ENCODE measurements at places on chromosomes 1 and 21. TPM values are rescaled to one million over a fixed set of nuclear protein-coding genes. Genes with fewer than 3 reads are reported as not detected.

The UBASH3A gene
- 91.7 TPM for total RNA-seq

The GIPC2 gene
- 0.60 TPM for total RNA-seq

DNA sequence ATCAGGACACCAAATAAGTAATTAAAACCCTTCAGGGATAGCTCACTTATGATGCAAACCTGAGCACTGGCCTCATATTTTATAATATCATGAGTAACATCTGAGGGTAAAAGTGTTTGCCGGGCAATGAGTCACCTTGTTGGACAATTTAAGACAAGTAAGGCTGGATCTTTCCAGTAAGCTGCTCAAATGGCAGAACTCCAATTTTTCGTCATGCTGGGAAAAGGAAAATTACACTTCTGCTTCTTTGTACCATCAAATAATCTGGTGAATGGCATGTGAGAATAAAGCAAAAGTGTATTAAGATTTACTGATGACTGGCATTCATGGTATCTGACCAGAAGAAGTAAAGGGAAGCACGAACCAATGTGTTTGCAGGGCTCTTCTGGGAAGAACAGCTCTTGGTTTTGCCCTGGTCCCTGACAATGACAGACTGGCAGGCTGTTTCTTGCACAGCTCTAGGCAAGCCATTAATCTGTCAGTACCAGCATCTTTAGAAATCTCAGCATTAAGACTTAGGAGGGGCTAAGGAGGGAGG lies 392.2 kb downstream of the VAV3 start:
- no peak for DNase-seq
- no peaks in the 10 kb centered on the region for H3K4me1 ChIP-seq

DNA sequence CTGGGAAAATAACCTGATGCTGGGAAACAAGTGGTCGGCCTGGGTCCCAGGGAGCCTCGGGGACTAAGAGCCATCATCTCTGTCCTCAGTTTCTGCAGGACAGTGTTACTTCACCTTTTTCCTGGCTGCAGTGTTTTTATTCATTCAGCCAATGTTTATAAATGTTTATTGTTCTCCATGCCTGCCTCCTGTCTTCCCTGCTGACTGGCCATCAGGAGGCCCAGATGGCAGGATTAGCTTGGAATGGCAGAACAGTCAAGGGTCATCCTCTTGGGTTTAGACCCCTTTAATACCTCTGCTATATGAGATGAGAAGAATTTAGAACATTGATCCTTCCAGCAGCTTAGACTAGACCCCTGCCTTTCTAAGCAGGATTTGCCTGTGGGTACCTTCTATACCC lies 13.3 kb downstream of the MAPKAPK2 start:
- H3K4me1 ChIP-seq = peaks cover 8% of the 10 kb centered on the region
- no peaks in the 10 kb centered on the region for H3K36me3 ChIP-seq
- H3K27me3 ChIP-seq = no peaks in the 10 kb centered on the region
- H3K27ac ChIP-seq = no peak overlapping the region
- no peak overlapping the region for H3K4me3 ChIP-seq

The TBX19 gene
- total RNA-seq = 1.8 TPM

DNA sequence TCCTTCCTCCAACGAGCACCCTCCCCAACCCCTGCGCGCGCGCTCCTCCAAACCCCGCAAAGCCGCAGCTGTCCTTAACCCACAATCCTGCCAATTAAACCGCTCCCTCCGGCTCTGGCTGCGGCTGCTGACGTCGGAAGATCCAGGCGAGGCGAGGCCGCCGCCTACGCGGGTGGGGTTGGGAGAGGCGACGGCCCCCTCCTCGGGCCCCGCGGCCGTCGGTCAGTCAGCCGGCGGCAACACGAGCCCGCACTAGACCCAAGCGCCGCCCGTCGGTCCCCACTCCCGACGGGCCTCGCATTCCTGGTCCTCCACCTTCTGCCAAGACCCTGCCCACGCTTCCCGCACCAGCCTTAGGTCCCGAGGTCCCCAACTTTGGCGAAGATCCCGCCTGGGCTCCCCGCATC lies 75.4 kb downstream of the VWA5B1 start:
- H3K36me3 ChIP-seq = no peaks in the 10 kb centered on the region
- H3K4me3 ChIP-seq = no peak overlapping the region
- H3K27ac ChIP-seq = no peak overlapping the region
- H3K4me1 ChIP-seq = no peaks in the 10 kb centered on the region

- DNase-seq = no peak
- no peaks in the 10 kb centered on the region for H3K4me1 ChIP-seq
- H3K27ac ChIP-seq = no peak overlapping the region
- H3K36me3 ChIP-seq = peaks cover 11% of the 10 kb centered on the region
- no peak overlapping the region for H3K4me3 ChIP-seq
- no peaks in the 10 kb centered on the region for H3K27me3 ChIP-seq
Measured at GRCh38 chr1:233180641-233181364, 114.7 kb downstream of the PCNX2 start.

DNA sequence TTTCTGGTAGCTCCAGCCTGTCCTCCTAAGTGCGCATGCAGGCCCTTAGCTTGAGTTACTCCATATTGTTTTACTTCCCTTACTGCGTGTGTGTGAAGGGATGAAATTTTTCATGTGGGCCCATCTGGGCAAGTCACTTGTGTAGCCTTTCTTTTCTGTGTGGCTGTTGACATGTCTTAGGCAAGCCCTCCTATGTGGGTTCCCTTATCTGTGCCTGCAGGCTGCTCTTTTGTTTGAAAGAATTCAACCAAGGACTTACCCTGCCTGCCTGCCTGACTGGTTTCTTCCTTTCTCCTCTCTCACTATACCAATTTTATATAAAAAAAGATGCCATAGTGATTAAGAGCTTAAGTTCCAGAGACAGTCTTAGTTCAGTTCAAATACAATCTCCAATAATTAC lies 249.3 kb downstream of the ATG4C start:
- no peaks in the 10 kb centered on the region for H3K4me1 ChIP-seq
- no peak overlapping the region for H3K27ac ChIP-seq
- no peaks in the 10 kb centered on the region for H3K27me3 ChIP-seq
- DNase-seq = no peak
- no peaks in the 10 kb centered on the region for H3K36me3 ChIP-seq

The TRIM67 gene
- total RNA-seq = not detected

GRCh38 chr1:228064296-228064695 lies 18.2 kb upstream of the ARF1 start:
- H3K27me3 ChIP-seq = peaks cover 49% of the 10 kb centered on the region
- H3K4me1 ChIP-seq = peaks cover 18% of the 10 kb centered on the region
- no peak for DNase-seq
- no peak overlapping the region for H3K27ac ChIP-seq

DNA sequence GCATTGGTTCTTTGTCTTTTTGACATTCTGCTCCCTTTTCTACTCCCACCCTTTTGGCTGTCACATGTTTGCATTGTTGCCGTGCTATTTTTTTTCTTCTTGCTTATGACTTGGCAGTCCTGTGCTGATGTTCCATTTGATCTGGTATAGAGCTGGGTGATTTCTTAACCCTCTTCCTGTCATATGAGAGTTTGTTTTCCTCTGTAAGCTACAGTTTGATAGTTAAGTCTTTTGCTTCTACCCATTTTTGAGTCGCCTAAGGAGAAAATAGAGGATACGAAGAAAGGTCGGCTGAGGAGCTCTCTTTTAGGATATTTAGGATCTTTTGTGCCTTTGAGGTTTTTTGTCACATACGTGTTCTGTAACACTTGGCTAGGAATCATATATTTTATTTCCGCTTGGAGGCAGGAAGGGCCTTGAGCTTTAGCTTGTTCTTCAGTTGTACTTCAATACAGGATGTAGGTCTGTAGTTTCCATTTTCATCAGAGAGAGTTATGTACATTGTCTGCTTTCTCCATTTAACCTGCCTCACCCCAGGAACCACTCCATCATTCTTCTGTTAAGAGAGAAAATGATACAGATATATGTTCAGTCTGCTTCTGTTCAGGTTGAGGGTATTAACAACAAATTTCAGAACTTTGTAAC lies 150.7 kb downstream of the BACH1 start:
- peaks cover 7% of the 10 kb centered on the region for H3K4me1 ChIP-seq
- no peaks in the 10 kb centered on the region for H3K36me3 ChIP-seq
- H3K27ac ChIP-seq = peak overlapping the region; percentile 66

The MAP10 gene
- total RNA-seq = 4.6 TPM

DNA sequence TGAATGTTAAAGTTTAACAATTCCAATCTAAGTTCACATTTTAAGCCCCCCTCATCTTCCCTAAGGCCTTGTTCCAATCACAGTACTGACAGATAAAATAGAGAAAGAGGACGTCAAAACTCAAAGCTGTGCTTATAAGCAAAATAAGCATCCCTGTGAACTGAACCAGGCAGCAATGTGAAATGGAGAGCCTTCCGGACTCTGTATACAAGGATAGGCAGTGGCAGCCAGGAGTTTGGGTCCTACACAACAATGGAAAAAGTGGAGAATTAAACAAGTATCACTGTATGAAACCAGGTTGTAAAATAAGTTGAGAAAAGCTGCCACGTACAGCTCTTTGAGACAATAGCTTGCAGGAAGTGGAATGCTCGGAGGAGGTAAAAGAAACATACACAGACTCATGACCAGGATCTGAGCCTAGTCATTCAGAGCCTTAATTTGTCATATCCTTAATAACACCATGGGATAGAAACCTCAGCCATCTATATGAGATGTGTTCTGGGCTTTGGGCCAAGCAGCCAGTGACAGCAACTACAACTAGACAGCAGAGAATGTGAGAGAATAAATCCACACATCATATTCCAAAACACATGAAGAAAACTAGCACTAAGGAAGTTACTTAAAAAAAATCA lies 55.2 kb upstream of the PALMD start:
- no peak overlapping the region for H3K4me3 ChIP-seq
- no peak for DNase-seq
- H3K36me3 ChIP-seq = no peaks in the 10 kb centered on the region

GRCh38 chr1:83625646-83626045 lies 373.3 kb downstream of the TTLL7 start:
- H3K4me3 ChIP-seq = no peak overlapping the region
- no peaks in the 10 kb centered on the region for H3K4me1 ChIP-seq
- no peaks in the 10 kb centered on the region for H3K27me3 ChIP-seq
- H3K27ac ChIP-seq = no peak overlapping the region
- H3K36me3 ChIP-seq = no peaks in the 10 kb centered on the region

- DNase-seq = no peak
- no peaks in the 10 kb centered on the region for H3K27me3 ChIP-seq
- H3K36me3 ChIP-seq = no peaks in the 10 kb centered on the region
- H3K4me1 ChIP-seq = no peaks in the 10 kb centered on the region
Measured at GRCh38 chr1:198015309-198015708, 98.1 kb downstream of the LHX9 start.

- DNase-seq = no peak
- H3K36me3 ChIP-seq = no peaks in the 10 kb centered on the region
- H3K4me3 ChIP-seq = no peak overlapping the region
- no peaks in the 10 kb centered on the region for H3K4me1 ChIP-seq
Measured at GRCh38 chr1:219090607-219091006, 83.1 kb upstream of the LYPLAL1 start.

DNA sequence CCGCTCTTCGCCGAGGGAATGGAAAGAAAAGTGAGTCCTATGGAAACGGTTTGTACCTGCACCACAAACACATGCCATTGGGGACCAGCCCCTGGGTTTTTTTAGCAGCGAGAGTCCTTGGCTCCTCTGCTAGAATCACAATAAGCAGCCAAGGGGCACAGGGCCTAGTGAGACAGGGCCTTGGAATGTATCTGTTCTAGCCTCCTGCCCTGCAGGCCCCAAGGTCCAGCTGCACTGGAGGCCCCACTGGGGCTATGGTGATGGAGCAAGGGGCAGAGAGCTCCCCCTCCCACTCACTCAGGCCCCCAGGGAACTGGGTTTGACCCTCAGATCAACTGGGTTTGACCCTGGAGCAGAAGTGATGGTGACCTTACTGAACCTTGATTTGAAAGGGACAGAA lies 14.4 kb downstream of the SHISA4 start:
- H3K36me3 ChIP-seq = no peaks in the 10 kb centered on the region
- no peaks in the 10 kb centered on the region for H3K27me3 ChIP-seq

The PTGER3 gene
- not detected for total RNA-seq

DNA sequence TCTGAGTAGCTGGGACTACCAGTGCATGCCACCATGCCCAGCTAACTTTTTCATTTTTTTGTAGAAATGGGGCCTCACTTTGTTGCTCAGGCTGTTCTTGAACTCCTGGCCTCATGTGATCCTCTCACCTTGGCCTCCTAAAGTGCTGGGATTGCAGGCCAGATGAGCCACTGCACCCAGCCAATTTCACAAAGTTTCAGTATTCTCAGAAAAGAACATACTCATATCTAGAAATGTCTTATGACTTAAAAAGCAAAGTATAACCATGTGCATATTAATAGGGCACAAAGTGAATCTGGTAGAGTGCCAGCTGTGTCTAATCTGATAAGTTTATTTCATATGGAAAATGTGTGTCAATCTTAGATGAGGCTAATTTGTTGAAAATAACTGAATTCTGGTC lies 87.5 kb upstream of the CACYBP start:
- H3K27me3 ChIP-seq = no peaks in the 10 kb centered on the region
- H3K27ac ChIP-seq = peak overlapping the region; percentile 7
- H3K4me1 ChIP-seq = no peaks in the 10 kb centered on the region
- H3K4me3 ChIP-seq = no peak overlapping the region
- no peaks in the 10 kb centered on the region for H3K36me3 ChIP-seq

GRCh38 chr1:70436622-70437251 lies 25.7 kb downstream of the CTH start:
- H3K27ac ChIP-seq = no peak overlapping the region
- H3K4me3 ChIP-seq = no peak overlapping the region
- H3K36me3 ChIP-seq = no peaks in the 10 kb centered on the region
- H3K27me3 ChIP-seq = no peaks in the 10 kb centered on the region
- DNase-seq = no peak

GRCh38 chr1:242764161-242764560 lies 239.7 kb upstream of the PLD5 start:
- no peak for DNase-seq
- H3K27me3 ChIP-seq = no peaks in the 10 kb centered on the region
- H3K4me1 ChIP-seq = no peaks in the 10 kb centered on the region
- no peaks in the 10 kb centered on the region for H3K36me3 ChIP-seq
- no peak overlapping the region for H3K4me3 ChIP-seq
- H3K27ac ChIP-seq = no peak overlapping the region

GRCh38 chr1:200676829-200677228 lies 7.1 kb upstream of the DDX59 start:
- no peak for DNase-seq
- H3K4me1 ChIP-seq = no peaks in the 10 kb centered on the region
- H3K27ac ChIP-seq = no peak overlapping the region
- H3K4me3 ChIP-seq = no peak overlapping the region

The C1QB gene
- total RNA-seq = 0.53 TPM

DNA sequence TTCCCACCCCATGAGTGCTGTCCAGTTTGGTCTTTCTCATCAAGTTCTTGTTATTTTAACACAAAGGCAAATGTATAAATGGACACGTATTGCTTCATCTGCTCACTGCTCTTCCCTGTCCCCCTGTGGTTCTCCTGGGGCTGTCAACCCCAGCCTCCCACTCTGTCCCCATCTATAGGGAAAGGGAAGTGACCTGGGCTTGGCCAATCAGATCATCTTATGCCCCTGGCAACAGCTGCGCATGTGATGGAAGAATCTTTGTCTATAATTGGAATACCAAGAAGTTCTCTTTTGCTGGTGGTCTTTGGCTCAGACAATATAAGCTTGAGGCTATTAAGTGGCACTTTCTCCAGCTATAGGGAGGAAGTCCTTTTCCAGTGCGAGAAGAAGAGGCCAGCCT lies 4.7 kb upstream of the CCSAP start:
- H3K4me1 ChIP-seq = peaks cover 5% of the 10 kb centered on the region
- DNase-seq = no peak
- H3K27me3 ChIP-seq = no peaks in the 10 kb centered on the region
- H3K27ac ChIP-seq = no peak overlapping the region
